Bone marrow (tissue), 2 donors: ENCODE measurements at places on chromosomes 4 and X.

- no peak for DNase-seq
Measured at GRCh38 chr4:181796502-181796901, 446.7 kb upstream of the TENM3 start.

DNA sequence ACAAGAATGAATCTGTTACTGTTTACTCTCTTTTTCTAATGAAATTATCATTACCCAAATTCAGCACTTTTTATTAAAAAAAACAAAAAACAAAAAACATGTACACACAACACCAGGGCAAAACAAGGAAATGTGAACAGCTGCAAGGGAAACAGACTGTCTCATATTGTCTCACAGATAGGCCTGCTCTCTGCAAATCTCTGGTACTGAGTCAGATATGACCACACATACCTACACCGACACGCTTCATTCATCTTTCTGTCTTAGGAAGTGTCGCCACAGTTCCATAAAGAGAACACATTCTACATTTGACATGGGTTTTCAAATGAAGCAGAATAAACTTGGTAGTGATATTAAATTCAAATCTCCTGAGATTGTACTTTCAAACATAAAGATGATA, 92.2 kb upstream of the GPR34 start:
- DNase-seq, result peak; percentile 0

- DNase-seq, result no peak
Measured at GRCh38 chr4:70315928-70316327, 18.9 kb upstream of the CABS1 start.

GRCh38 chrX:135295944-135296305, 13.4 kb upstream of the ETDC start:
- no peak for DNase-seq

DNA sequence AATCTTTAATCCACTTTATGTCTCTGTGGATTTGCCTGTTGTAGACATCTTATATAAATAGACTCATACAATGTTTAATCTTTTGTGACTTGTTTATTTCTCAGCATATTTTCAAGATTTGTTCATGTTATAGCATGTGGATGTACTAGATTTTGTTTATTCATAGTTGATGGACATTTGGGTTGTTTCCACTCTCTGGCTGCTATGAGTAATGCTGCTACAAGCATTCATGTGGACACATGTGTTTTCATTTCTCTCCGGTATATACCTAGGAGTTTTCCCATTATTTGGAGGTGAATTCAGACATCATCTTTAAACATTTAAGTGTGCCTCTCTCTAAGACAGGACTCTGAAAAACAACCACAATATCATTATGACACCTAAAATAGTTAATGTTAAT, 2.3 kb downstream of the IKBKG start:
- DNase-seq, result no peak

DNA sequence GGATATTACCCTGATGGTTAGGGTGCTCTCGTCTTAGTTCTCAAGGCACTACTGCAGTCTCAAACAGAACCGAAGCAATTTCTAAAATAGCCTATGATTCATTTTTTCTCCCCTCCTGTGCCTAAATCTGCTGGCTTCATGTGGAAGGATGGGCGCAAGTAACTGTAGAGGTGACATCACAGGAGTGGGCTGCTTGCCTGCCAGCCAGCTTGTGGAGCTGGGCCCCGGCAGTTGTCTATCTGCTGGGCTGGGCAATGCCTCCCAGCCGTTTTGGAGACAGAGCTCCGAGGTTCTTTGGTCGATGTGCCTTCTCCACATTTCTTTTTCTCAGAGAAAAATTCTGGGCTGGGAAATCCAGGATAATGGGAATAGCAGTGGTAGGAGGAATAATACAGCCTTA, 34.3 kb upstream of the CITED1 start:
- DNase-seq, result no peak

GRCh38 chr4:147096667-147097604, 151.3 kb upstream of the TTC29 start:
- DNase-seq, result no peak

DNA sequence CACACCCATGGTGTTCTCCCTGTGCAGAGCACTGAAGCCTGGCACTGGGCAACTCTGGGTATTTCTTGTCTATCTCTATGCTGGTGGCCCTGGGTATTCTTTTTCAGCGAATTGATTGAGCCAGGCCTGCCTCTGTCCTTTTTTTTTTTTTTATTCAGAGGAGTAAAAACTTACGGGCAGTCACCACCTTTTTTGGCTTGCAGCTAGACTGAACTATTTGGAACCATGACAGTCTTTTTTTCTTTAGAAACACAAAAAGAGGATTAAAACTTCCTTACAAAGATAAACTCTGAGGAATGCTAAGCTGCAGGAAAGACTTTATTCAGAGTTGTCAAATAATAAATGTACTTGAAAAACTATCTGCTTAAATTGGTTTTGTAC, 119.2 kb upstream of the STIM2 start:
- no peak for DNase-seq

DNA sequence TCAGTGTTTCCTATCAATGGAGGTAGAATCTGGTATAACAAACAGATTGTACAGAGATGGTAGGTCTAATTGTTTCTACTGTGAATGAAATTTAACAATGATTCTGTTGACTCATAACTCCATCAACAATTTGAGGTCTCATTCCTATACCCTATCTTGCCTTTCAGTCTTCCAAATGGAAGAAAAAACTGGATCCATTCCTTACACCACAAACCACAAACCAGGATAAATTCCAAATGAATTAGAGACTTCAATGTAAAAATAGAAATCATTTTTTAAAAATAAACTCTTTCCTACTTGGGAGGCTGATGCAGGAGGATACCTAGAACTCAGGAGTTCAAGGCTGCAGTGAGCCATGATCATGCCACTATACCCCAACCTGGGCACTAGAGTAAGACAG, 114.4 kb upstream of the WDR44 start:
- DNase-seq, result no peak

DNA sequence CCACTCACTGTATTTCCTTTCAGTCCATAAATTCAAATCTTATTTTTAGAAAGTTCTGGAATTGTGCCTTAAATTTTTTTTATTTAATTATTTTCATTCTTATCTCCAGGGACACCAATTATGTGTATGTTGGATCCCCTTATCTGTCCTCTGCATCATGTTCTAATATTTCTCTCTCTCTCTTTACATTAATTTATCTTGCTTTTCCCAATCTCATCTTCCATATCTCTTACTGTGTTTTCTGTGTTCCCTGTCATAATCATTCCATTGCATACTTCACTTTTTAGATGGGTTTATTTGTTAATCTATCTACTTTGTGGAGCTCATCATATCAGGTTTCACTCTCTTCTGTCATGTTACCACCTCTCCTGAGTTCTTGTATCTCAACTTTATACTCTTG, 37.4 kb downstream of the PPP2R2C start:
- DNase-seq, result no peak

GRCh38 chr4:36142504-36142903, 101.8 kb downstream of the ARAP2 start:
- DNase-seq, result no peak

GRCh38 chr4:180926277-180926676, 1316.9 kb upstream of the TENM3 start:
- no peak for DNase-seq

GRCh38 chrX:129957241-129958082, 25.0 kb upstream of the BCORL1 start:
- DNase-seq, result peak; percentile 39

DNA sequence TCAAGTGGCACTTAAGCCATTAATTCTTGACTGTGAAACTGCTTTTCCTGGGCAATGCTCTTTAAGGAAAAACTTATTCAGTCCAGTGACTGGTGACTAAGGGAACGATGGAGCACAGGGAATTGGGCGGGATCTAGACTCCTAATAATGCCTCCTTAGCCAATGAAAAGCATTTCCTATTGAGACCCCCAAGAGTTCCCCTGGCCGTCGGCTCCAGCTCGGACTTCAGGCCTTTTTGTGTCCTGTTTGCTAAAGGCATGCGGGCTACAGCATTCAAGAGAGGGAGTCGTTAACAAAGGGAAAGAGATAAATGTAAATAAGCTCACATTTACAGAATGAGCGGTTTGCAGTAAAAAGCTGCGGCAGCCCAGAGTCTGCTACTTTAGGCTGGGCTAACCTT, at the start of gene LPAR4:
Gene LPAR4, plus strand, starts transcription at position 232 of the 400 bp plus-strand sequence. CDS start 7,150 bp downstream, outside the sequence.
- DNase-seq, result no peak

- DNase-seq, result no peak
Measured at GRCh38 chr4:45317276-45317675, 590.9 kb upstream of the GNPDA2 start.

- no peak for DNase-seq
Measured at GRCh38 chrX:39677978-39678791, 419.6 kb downstream of the BCOR start.

GRCh38 chrX:39809331-39809730, 288.4 kb downstream of the BCOR start:
- no peak for DNase-seq

- DNase-seq, result no peak
Measured at GRCh38 chr4:41647383-41647782, 101.1 kb downstream of the PHOX2B start.

GRCh38 chr4:121980643-121981042, 28.8 kb upstream of the TRPC3 start:
- DNase-seq, result no peak

GRCh38 chr4:87738483-87738882, 60.9 kb upstream of the IBSP start:
- no peak for DNase-seq

DNA sequence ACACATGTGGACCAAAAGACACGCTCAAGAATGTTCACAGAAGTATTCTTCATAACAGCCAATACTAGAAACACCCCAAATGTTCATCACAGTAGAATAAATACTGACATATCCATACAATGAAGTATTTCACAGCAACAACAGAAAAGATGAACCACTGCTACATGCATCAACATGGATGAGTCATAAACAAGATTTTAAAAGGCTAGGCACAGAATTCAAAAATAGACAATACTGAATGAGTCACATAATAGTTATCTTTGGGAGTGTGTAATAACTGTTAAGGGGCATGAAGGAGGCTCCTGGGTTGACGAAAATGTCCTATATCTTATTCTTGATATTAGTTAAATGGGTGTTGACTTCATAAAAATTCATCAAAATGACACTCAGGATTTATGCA, 43.5 kb downstream of the CLOCK start:
- no peak for DNase-seq

DNA sequence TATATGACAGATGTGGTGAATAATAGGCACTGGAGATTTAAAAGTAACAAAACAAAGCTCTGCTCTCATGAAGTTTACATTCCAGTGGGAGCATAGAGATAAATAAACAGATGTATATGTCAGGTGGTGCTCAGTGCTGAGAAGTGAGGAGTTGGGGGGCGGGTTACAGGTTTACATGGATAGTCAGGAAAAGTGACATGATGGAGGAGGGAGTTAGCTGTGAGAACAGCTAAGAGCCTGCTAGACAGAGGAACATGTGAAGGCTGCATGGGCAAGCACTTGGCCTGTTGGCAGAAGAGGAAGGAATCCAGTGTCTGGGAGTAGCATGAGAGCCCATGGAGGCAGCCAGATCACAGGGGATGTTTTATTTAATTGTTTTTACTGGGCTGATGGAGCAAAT, 10.2 kb upstream of the TMEM156 start:
- no peak for DNase-seq
